Activated CD4-positive, alpha-beta T cell treated with anti-CD3 and anti-CD28 coated beads, Interleukin-2, amount 50 U/mL, for 4 hours (primary cell): ENCODE measurements at places on chromosomes 2 and 18.

DNA sequence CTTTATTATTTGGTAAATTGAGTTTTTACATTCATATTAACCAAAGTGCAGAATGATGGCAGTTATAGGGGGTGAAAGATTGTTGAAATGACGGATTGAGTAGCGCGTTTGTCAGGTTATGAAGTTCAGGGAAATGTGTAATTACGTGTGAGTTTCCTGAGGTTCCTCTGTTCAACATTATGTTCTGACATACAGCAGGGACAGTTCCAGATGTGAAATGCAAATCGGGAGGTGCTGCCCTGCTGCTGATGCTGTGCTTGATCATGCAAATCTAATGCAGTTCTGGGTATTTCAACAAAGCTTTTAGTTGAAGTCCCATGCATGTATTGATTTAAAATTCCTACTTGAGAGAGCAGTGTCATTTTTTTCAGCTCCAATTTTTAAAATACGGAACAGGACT, 57.9 kb downstream of the CDH7 start:
- no peak for DNase-seq

GRCh38 chr18:66971960-66972359, 368.1 kb upstream of the CDH19 start:
- DNase-seq: no peak

DNA sequence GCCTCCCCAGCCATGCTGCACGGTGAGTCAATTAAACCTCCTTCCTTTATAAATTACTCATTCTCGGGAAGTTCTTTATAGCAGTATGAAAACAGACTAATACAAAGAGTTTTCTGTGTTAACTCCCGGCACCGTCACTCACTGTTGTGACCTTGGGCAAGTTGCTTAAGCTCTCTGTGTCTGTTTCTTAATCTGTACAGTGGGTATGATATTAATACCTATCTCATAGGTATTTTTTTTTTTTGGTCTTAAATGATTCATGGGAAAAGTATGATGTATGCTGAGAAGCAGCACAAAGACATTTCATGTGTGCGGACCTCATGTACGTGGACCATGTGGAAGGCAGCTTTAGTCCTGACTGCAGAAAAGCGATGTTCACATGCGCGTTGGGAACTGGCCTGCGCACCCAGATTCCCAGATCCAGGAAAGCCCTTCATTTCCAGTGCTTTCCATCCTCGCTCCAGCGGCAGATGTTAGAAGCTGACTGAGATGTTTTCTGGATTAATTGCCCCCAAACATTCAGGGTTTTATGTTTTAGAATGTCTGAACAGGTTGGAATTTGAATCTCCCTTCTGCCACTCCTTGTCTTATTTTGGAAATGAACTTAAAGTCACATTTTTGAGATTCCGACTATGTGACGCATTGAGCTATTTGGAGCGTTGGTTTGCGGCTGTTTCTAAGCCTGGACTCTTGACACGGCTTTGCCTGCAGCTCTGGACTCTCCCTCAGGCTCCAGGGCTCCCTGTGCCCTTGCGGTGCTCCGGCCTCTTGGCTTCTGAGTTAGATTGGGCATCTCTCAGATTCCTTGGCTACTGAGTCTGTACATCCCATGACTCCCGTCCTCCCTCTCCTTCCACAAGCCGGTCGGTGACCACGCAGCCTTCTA, 61.4 kb downstream of the SLC4A3 start:
- DNase-seq: no peak

DNA sequence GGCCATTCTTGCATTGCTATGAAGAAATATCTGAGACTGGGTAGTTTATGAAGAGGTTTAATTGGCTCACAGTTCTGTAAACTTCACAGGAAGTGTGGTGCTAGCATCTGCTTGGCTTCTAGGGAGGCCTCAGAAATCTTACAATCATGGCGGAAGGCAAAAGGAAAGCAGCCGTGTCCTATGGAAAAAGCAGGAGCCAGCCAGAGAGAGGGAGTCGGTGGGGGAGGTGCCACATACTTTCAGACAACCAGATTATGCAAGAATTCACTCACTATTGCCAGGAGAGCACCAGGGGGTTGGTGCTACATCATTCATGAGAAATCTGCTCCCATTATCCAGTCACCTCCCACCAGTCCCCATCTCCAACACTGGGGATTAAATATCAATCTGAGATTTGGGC, 64.1 kb downstream of the CPS1 start:
- DNase-seq: no peak

- no peak for DNase-seq
These were observed 476.5 kb downstream of the LRP1B start for GRCh38 chr2:141654311-141654710.

GRCh38 chr2:196441527-196441926, 198.0 kb upstream of the CCDC150 start:
- no peak for DNase-seq
